ENCODE measurements at places on chromosomes 11 and 22.

- no peak for DNase-seq
These were observed 44.8 kb downstream of the ENDOD1 start for GRCh38 chr11:95134491-95134890.

GRCh38 chr11:8577791-8578581 lies 16.0 kb downstream of the STK33 start:
- DNase-seq, result no peak

DNA sequence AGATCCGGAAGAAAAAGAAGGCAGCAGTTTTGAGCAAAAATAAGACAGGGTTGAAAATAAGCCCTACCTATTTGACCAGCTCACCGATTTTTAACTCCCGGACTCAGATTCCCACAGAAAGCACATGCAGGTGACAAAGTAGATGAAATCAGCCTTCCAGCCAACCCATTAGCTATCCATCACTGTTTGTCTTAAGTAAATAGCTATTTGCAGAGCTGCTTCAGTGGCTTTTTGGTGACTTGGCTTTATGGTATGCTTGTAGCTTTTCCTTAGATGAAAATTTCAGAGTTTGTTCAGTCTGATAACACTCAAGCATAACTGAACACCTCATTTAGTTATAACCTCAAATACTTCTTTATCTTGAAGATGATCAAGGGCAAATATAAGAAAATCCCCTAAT lies 192.6 kb downstream of the HIPK3 start:
- DNase-seq, result no peak

DNA sequence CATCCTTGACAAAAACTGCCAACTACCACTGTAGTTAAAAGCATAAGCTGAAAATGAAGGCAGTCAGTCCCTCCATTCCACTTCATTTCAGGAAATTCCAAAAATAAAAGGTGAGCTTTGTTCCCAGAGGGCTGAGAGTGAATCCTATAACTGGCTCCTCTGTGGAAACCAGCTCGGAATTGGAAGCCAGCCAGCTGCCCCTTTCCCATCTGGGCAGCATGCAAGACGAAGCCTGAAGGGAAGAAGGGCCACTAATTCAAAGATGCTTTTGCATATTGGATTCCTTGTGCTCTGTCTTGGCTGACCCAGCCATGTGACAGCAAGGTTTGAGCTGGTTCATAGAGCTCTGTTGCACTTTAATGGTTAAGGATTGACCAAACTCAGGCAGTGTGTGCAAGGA lies 83.4 kb downstream of the ALX4 start:
- DNase-seq, result no peak

DNA sequence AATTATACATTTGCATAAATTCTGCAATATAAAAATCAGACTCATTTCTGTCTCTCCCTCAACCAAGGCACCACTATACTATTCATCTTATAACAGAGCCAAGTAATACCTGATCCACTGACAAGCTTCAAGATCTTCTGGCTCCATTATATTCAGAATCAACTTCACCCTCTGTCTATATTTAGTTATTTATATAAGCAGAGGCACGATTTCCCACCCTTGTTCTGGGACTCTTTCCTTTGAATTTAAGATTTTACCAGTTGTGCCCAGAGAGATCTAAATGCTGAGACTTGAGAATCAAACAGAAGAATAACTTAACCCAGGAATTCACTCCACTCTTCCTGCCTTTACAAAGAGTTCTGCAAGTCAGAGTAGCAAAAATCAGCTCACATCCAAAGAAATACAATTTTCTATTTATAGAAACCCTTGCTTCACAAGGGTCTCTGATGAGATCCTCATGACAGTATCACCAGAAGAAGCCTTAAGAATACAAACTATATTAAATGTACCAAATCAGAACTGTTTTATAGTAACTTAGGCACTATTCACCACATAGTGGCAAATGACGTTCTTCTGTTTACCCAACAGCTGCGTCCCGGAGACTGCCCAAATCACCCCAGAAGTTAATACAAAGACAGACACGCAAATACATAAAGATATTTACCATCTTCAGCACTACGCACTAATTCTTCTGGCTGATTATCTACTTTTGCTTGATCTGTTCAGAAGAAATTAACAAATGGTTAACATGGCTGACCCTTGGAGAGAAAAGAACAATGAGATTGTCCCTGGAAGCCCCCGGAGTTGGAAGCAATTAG lies 32.3 kb upstream of the CCDC89 start:
- DNase-seq, result no peak

Measured in H7 (cell line).